ENCODE measurements at places on chromosomes 3 and 15.

- no peaks in the 10 kb centered on the region for H3K27me3 ChIP-seq
- H3K4me1 ChIP-seq: peaks cover 37% of the 10 kb centered on the region
- no peak overlapping the region for H3K4me3 ChIP-seq
- no peak for DNase-seq
These were observed 8.9 kb downstream of the PEAK1 start for GRCh38 chr15:77410701-77411618.

DNA sequence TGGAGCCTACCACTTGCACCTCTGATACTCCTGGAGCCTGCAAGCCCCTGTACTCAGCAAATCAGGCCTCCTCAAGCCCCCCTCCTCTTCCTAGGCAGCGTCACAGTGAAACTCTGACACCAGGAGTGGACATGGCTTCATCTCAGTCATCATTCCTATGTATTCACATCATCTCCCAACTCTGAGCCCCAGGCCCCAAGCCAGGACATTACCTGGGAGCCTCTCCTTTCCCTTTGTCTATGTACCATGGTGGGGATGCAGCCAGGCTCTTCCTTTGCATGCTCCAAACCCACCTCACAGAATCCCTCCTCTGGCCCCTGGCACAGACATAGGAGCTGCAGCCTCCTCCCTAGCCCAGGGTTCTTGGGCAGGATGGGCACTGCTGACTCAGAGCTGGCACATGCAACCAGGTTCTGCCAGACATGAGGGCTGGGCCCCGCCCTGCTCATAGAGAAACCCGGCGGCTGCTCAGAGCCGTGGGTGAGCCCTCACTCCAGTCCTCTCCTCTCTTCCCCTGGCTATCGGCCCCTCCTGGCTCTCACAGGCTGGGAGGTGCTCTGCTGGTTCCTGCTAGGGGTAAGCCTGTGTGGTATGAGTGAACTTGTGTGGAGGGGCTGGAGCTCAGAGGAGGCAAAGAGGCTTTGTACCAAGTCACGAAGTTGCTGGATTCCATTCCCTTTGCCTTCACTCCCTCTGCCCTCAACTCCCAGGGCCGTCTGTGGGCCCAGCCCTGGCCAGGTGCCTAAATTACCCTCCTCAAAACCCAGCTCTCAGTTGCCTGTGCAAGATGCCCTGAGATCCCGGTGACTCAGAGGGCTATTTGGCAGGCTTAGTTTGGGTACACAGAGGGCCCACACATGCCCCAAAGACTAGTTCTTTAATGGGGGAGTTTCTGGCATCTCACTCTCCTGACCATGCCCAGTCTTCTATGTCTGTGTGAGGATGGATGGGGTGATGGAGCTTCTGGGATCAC, 1.9 kb upstream of the PLCD1 start:
- peaks cover 71% of the 10 kb centered on the region for H3K27me3 ChIP-seq
- H3K36me3 ChIP-seq: peaks cover 6% of the 10 kb centered on the region

DNA sequence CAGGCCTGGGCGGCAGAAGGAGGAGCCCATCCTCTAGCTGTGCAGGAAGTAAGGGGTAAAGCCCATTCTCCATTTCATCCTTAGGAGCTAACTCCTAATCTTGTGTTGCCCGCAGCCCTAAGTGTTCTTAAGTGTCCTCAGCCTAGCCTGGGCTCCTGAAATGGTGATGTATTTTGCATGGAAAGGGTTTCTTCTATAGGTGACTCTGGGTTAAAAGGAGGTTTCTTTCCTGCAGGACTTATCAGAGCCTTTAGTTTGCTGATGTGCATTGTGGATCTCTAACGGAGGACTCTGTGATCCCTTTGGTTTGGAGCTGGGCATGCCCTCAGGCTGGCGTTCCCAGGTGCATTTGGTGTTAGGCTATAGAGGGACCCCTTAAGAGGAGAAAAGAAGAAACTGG, 48.5 kb upstream of the TRPM1 start:
- no peak for DNase-seq
- H3K27ac ChIP-seq: no peak overlapping the region
- peaks cover 24% of the 10 kb centered on the region for H3K27me3 ChIP-seq
- H3K4me3 ChIP-seq: no peak overlapping the region
- H3K4me1 ChIP-seq: no peaks in the 10 kb centered on the region

- no peak overlapping the region for H3K27ac ChIP-seq
- no peak overlapping the region for H3K4me3 ChIP-seq
- no peaks in the 10 kb centered on the region for H3K27me3 ChIP-seq
- no peaks in the 10 kb centered on the region for H3K4me1 ChIP-seq
- H3K36me3 ChIP-seq: peaks cover 41% of the 10 kb centered on the region
These were observed 20.2 kb downstream of the TM6SF1 start for GRCh38 chr15:83127547-83128150.

GRCh38 chr3:71432044-71432975, 151.2 kb downstream of the FOXP1 start:
- peaks cover 5% of the 10 kb centered on the region for H3K27me3 ChIP-seq
- peaks cover 85% of the 10 kb centered on the region for H3K4me1 ChIP-seq
- H3K27ac ChIP-seq: peak overlapping the region; percentile 92

GRCh38 chr3:73192036-73192738, 130.7 kb downstream of the EBLN2 start:
- no peaks in the 10 kb centered on the region for H3K4me1 ChIP-seq
- DNase-seq: no peak
- H3K27ac ChIP-seq: no peak overlapping the region
- no peaks in the 10 kb centered on the region for H3K36me3 ChIP-seq
- no peaks in the 10 kb centered on the region for H3K27me3 ChIP-seq

GRCh38 chr3:4043867-4044575, 244.8 kb downstream of the LRRN1 start:
- DNase-seq: no peak
- no peak overlapping the region for H3K4me3 ChIP-seq
- no peaks in the 10 kb centered on the region for H3K36me3 ChIP-seq
- no peaks in the 10 kb centered on the region for H3K27me3 ChIP-seq
- no peaks in the 10 kb centered on the region for H3K4me1 ChIP-seq

GRCh38 chr3:178969004-178969700, 102.5 kb downstream of the ZMAT3 start:
- peaks cover 14% of the 10 kb centered on the region for H3K4me1 ChIP-seq
- no peak for DNase-seq
- H3K27me3 ChIP-seq: no peaks in the 10 kb centered on the region
- H3K4me3 ChIP-seq: no peak overlapping the region

DNA sequence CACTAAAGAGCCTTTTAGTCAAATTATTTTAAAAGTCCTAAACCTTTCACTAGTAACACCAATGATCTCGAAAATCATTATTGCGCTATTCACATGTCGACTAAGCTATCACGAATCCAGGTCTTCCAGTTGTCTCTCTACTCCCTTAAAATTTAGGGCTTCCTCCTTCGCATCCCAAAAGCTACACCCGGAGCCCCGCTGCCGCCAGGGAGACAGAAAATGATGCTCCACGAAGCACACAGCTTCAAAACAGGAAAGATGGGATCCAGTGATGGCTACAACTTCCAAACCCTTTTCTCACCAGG, 253 bp downstream of the IFT80 start:
- peak overlapping the region; percentile 99 for H3K27ac ChIP-seq
- peak overlapping the region; percentile 91 for H3K4me3 ChIP-seq
- peaks cover 34% of the 10 kb centered on the region for H3K36me3 ChIP-seq
- no peak for DNase-seq

- no peak overlapping the region for H3K4me3 ChIP-seq
- H3K27me3 ChIP-seq: peaks cover 3% of the 10 kb centered on the region
- H3K36me3 ChIP-seq: no peaks in the 10 kb centered on the region
- H3K4me1 ChIP-seq: no peaks in the 10 kb centered on the region
- no peak for DNase-seq
These were observed 53.1 kb downstream of the MCF2L2 start for GRCh38 chr3:183375337-183375736.

DNA sequence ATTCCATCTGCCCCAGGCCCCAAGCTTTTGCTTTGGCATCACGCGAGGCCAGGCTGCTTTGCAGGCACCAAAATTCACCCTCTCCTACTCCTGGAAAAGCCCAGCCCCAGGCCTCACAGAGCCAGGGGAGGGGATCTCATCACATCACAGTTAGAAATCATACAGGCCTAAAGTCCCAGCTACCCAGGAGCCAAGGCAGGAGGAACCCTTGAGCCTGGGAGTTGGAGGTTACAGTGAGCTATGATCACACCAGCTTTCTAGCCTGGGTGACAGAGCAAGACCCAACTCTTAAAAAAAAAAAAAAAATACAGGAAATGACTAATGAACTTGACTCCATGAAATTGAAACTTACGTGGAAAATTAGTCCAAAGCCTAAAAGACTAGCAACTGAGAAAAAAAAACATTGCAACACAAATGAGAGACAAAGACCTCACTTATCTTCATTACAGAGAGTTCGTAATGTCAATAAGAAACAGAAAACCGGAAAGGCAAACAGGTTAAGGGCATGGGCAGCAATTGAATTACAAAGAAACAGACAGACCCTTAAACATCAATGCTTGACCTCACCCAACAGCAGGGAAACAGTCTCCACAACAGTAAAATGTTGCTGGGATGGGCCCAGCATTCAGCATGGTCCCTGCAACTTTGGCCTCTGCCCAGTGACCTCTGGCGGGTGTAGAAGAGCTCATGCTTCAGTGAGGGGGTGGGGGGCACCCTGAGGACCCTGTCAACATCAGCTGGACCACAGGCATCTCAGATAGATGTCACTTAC, 151.5 kb downstream of the LRRK1 start:
- peak overlapping the region; percentile 74 for H3K27ac ChIP-seq
- no peak overlapping the region for H3K4me3 ChIP-seq
- H3K36me3 ChIP-seq: no peaks in the 10 kb centered on the region
- peaks cover 15% of the 10 kb centered on the region for H3K27me3 ChIP-seq
- peaks cover 13% of the 10 kb centered on the region for H3K4me1 ChIP-seq

GRCh38 chr15:101441696-101442095, 47.8 kb downstream of the PCSK6 start:
- H3K4me1 ChIP-seq: peaks cover 3% of the 10 kb centered on the region
- H3K27ac ChIP-seq: no peak overlapping the region
- DNase-seq: no peak
- no peak overlapping the region for H3K4me3 ChIP-seq
- H3K36me3 ChIP-seq: no peaks in the 10 kb centered on the region
- peaks cover 28% of the 10 kb centered on the region for H3K27me3 ChIP-seq

GRCh38 chr3:115663414-115663813, 40.1 kb downstream of the GAP43 start:
- no peak overlapping the region for H3K27ac ChIP-seq
- no peak overlapping the region for H3K4me3 ChIP-seq
- peaks cover 9% of the 10 kb centered on the region for H3K4me1 ChIP-seq

DNA sequence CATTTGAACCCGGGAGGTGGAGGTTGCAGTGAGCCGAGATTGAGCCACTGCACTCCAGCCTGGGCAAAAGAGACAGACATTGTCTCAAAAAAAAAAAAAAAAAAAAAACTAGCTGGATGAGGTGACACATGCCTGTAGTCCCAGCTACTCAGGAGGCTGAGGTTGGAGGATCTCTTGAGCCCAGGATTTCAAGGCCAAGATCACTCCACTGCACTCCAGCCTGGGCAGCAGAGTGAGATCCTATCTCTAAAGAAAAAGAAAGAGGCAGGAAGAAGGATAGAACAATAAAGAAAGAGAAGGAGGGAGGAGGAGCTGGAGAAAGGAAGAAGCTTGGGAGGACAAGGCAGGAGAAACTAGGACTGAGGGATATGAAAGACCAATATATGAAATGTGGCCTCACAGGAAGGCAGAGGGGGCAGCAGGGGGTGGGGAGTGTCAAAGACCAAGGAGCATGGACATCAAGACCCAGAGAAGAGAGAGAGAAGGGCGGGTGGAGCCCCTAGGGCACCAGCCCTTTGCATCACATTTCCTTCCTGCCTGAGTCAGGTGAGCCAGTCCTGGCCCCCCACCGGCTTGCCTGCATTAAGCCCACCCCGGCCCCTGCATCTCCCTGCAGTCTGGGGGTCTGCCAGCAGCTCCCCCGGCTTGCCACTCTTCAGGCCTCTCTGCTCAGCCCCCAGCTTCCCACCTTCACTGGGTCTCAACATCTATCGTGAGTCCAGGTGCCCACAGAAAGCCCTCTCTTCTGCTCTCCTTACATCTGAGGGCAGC, 11.5 kb downstream of the IGDCC3 start:
- no peak for DNase-seq
- no peak overlapping the region for H3K4me3 ChIP-seq
- no peaks in the 10 kb centered on the region for H3K36me3 ChIP-seq
- peaks cover 3% of the 10 kb centered on the region for H3K4me1 ChIP-seq
- H3K27ac ChIP-seq: no peak overlapping the region

DNA sequence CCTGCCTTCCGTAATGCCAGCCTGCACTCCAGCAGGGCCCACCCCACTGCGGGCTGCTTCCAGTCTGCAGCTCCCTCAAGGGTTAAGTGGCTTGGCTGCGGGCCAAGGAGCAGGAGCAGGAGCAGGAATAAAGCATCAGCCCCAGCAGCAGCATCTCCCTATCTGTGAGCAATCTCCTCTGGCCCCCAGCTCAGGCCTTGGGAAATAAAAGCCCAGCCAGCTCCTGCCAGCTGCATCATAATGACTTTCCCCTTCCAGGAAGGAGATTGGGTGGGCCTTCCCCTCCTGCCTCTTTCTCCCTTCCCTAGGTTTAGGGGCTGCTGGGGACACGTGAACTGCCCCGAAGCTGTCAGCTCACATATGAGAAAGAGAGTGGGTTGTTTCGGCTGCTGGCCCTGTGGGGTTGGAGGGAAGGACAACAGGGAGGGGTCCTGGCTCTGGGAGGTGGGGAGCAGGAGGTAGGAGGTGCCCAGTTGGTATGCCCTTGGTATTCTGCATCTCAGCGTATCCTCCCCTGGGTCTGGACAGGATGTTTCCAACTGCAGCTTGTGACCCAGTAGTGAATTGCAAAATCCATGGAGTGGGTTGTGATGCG, 34.6 kb upstream of the FGD5 start:
- no peaks in the 10 kb centered on the region for H3K36me3 ChIP-seq
- H3K4me3 ChIP-seq: no peak overlapping the region
- H3K27me3 ChIP-seq: peaks cover 46% of the 10 kb centered on the region
- peaks cover 2% of the 10 kb centered on the region for H3K4me1 ChIP-seq
- H3K27ac ChIP-seq: no peak overlapping the region

Data from activated naive CD4-positive, alpha-beta T cell treated with anti-CD3 and anti-CD28 coated beads, Interleukin-2, amount 10 ng/mL, durations not matched to agents 7 days and 5 days (primary cell).